ENCODE measurements at places on chromosomes 13 and 19. TPM values are rescaled to one million over a fixed set of nuclear protein-coding genes. Genes with fewer than 3 reads are reported as not detected.

DNA sequence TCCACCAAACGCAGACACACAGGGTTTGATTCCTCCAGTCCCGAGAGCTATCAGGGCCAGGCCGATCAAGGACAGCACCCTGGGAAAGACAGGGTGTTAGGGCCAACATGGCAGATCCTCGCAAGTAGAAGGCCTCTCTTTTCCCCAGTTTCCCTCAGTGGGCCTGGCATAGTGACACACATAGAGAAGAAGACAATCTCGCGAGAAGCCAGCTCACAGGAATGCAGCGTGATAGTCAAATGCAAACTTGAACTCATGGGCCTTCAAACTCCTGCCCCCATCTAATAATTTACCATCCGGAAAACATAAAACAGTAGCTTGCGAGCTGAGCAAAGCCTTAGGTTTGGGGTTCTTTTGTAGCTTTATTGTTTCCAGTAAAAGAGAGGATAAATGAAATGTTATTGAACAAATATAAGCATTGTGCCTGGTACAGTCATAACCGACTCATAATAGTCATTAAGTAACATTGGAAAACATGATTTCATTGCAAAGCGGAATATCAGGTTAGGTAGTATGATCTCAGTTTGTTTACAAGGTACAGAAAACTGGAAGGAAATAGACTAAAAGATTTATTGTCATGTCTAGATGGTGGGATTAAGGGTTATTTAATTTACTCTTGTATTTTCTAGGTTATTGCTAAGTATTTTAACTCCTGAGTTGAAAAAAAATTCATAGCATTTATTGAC, 30.5 kb downstream of the SLC15A1 start:
- DNase-seq = no peak

- DNase-seq = peak; percentile 55
Observed at GRCh38 chr19:32652894-32653598, 21.9 kb downstream of the ANKRD27 start.

- DNase-seq = no peak
Observed at GRCh38 chr19:19062454-19063182, 1.2 kb upstream of the SLC25A42 start.

DNA sequence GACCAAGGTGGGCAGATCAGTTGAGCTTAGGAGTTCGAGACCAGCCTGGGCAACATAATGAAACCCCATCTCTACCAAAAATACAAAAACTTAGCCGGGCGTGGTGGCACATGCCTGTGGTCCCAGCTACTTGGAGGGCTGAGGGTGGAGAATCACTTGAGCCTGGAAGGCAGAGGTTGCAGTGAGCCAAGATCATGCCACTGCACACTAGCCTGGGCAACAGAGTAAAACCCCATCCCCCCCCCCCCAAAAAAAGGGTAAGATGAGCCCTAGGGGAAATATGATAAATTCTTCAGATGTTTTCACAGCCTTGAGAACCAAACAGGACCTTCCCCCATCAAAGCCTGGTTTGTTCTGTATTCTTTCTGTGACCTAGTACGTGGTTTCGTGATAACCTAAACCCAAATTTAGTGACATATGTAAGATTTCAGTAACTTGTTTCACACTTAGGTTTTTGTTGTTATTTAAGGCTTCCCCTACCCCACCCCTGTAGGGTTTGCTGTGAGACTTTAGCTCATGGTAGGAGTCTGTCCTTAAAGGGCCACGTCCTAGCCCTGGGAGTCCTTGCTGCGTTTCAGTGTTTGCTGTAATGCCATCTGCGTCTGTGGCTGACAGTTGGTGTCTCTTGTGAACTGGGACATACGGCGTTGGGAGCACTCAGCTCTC, 49.6 kb downstream of the MYO9B start:
- no peak for DNase-seq

GRCh38 chr13:96481482-96481881, 391.6 kb downstream of the HS6ST3 start:
- no peak for DNase-seq

DNA sequence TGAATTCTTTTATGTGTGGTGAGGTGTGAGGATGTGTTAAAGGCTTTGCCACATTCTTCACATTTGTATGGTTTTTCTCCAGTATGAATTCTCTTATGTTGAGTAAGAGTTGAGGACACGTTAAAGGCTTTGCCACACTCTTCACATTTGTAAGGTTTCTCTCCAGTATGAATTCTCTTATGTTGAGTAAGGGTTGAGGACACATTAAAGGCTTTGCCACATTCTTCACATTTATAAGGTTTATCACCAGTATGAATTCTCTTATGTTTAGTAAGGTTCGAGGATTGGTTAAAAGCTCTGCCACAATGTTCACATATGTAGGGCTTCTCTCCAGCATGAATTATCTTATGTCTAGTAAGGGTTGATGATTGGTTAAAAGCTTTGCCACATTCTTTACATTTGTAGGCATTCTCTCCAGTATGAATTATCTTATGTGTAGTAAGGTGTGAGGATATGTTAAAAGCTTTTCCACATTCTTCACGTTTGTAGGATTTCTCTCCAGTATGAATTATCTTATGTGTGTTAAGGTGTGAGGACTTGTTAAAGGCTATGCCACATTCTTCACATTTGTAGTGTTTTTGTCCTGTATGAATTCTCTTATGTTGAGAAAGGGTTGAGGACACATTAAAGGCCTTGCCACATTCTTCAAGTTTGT, 27.1 kb downstream of the ZNF724 start:
- DNase-seq = no peak

DNA sequence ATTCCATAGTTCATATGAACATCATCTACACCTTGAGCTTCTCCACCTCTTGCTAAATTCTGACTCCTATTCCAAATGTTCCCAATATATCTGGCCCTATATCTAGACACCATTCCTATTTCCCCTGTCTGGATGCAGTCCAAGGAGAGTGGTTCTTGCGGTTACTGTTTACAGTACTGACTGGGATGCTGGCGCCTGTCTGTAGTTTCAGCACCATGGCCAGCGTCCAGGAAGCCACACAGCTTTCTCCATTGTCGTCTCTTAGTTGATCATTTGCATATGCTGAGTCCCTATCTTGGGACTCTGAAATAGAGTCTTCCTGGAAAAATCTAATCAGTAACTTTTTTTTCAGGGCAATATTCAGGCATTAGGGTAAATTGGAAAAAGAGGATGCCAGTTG, 14.9 kb downstream of the LAIR2 start:
- DNase-seq = peak; percentile 41

DNA sequence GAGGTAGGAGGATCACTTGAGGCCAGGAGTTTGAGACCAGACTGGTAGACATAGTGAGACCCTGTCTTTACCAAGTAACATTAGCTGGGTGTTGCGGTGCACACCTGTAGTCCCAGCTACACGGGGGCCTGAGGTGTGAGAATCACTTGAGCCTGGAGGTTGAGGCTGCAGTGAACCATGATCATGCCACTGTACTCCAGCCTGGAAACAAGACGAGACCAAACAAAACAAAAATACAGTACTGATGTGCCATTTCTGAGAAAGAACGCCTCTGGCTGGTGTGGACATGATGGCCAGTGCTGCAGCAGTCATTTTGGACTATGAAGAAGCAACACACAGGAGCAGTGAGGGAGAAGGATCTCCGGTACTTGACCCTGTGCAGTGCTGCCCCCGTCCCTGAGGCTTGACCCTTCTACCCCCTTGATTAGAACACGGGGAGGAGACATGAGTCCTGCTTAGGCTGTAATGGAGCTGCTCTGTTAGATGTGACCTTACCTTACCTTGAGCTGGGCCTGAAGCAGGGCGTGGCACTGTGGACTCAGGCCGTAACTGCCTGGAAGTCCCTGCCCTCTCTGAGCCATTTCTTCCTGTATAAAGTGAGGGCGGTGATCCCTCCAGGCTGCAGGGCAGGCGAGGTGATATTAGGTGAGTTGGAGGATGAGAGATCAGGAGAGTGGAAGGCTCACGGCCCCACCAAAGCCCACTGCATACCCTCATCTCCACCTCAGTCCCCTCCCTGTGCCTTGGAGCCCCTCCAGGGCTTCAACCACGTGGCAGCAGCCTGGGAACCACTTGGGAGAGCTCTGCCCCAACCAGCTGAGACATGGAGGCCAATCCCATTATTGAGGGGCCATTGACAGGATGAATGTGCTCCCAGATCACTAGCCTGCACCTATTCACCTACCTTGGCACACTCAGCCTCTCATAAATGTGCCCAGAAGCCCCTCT, 5.9 kb downstream of the RPL18A start:
- DNase-seq = peak; percentile 63

DNA sequence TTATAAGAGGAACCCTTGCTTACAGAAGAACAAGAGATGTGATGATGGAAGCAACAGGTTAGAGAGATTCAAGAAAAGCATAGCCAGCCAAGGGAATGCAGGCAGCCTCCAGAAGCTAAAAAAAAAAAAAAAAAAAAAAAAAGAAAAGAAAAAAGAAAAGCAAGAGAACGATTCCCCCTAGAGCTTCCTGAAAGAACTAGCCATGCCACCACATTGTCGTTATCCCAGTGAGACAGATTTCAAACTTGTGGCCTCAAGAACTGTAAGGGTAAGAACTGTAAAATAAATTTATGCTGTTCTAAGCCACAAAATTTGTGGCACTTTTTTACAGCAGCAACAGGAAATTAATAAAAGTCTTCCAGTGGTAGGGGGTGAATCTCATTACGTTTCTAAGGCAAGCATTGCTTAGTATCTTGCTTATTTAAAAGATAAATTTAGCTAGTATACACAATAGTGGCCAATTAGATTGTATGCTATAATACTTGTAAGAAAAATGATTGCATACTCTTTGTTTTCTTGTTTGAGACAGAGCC, 21.8 kb downstream of the RFXAP start:
- no peak for DNase-seq

DNA sequence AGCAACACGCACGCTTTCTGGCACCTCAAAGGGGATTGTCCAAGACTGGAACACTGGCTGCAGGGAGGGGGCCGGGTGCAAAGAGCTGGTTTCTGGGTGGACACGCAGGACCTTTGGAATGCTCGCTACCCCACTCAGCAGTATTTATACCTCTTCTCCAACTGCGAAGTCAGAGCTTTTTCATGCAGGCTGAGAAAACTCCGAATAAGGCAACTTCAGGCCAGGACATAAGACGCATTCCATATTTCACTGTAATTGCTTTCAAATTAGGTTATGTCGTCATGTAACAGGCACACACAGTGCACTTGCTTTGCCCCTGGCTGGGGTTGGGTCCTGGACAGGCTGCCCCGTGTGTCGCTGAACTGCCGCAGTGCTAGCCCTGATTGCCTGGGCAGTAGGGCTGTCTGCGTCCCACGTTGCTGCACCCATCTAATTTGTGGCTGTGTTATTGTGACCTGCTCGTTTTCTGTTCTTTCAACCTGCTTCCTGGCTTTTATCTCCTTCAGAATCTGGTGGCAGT, 44.5 kb downstream of the ACTN4 start:
- peak; percentile 68 for DNase-seq

- peak; percentile 32 for DNase-seq
Observed at GRCh38 chr13:51804295-51805172, 571 bp upstream of the DHRS12 start.

- no peak for DNase-seq
Observed at GRCh38 chr13:85738696-85739320, 60.4 kb downstream of the SLITRK6 start.

DNA sequence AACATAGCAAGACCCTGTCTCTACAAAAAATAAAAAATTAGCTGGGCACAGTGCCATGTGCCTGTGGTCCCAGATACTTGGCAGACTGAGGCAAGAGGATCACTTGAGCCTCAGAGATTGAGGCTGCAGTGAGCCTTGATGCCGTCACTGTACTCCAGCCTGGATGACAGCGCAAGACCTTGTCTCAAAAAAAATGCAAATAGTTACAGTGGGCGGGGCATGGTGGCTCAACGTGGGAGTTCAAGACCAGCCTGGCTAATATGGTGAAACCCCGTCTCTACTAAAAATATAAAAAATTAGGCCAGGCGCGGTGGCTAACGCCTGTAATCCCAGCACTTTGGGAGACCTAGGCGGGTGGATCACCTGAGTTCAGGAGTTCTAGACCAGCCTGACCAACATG, 8.5 kb downstream of the PGLS start:
- no peak for DNase-seq

DNA sequence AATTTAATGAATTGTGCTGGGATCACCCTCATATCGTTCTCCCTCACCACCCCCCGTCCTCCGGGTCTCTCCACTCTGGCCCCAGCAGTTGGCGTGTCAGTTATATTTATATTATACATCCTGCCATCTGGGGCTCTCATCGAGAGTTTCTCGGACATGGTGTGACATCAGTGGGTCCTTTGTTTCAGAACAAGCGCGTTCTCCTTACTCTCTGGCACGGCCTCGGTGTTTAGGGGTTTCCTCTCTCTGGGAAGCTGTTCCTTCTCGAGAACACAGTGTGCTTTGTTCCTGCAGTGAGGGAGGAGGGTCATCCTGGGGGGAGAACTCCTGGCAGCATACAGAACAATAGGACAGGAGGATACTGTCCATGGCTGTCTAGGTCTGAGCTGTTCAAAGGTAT, 9.8 kb upstream of the MCF2L start:
- DNase-seq = no peak

GRCh38 chr13:59893266-59893665, 270.5 kb downstream of the DIAPH3 start:
- DNase-seq = no peak

DNA sequence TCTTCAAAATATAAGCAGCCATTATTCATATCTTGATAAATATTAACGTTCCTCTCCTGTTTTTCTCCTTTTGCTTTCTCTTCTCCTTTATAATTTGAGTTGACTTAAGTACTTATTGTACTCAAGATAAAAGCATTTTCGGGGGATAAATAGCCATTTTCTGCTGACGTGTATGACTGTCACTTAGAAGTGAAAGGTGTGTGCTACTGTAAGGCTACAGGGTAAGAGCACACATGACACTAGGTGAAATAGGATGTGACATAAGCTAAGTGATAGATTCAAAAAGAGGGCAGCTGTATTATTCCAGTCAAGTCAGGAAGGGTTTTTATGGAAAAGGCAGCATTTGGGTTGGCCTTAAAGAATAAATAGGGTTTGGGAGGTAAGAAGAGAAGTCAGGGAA, 128.5 kb downstream of the GPC6 start:
- no peak for DNase-seq

DNA sequence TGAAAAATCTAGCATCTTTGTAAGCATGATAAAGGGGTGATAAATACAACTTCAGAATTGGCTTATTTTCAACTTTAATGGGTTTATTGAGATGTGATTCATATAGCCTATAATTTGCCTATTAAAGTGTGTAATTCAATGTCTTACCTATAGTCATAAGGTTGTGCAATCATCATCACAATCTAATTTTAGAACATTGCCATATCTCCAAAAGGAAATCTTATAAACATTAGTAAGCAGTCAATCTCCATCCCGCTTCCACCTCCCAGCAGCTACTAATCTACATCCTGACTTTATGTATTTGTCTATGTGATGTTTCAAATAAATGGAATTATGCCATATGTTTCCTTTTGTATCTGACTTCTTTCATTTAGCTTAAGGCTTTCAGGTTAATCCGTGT, 145.2 kb upstream of the KLHL1 start:
- DNase-seq = no peak

GRCh38 chr19:13629687-13630357, 123.5 kb upstream of the CACNA1A start:
- no peak for DNase-seq

NLRP7 gene
- polyA plus RNA-seq = not detected

KLC3 gene
- 7.6 TPM for polyA plus RNA-seq

PABPC3 gene
- polyA plus RNA-seq = 0.06 TPM

ATG4D gene
- 34.5 TPM for polyA plus RNA-seq

GNG7 gene
- polyA plus RNA-seq = 1.9 TPM

MEIOSIN gene
- polyA plus RNA-seq = not detected

ZNF227 gene
- 8.6 TPM for polyA plus RNA-seq

TJP3 gene
- polyA plus RNA-seq = 49.2 TPM

ZNF567 gene
- polyA plus RNA-seq = 9.5 TPM

Measured in hepatocyte (in vitro differentiated cells).